Left ventricle myocardium superior (tissue), 1 donor: ENCODE measurements at places on chromosomes 12 and 14. TPM values are rescaled to one million over a fixed set of nuclear protein-coding genes. Genes with fewer than 3 reads are reported as not detected.
A peak's percentile ranks its signal among the peaks of the same experiment; 100 is the strongest.

The C12orf56 gene
- not detected for total RNA-seq

DNA sequence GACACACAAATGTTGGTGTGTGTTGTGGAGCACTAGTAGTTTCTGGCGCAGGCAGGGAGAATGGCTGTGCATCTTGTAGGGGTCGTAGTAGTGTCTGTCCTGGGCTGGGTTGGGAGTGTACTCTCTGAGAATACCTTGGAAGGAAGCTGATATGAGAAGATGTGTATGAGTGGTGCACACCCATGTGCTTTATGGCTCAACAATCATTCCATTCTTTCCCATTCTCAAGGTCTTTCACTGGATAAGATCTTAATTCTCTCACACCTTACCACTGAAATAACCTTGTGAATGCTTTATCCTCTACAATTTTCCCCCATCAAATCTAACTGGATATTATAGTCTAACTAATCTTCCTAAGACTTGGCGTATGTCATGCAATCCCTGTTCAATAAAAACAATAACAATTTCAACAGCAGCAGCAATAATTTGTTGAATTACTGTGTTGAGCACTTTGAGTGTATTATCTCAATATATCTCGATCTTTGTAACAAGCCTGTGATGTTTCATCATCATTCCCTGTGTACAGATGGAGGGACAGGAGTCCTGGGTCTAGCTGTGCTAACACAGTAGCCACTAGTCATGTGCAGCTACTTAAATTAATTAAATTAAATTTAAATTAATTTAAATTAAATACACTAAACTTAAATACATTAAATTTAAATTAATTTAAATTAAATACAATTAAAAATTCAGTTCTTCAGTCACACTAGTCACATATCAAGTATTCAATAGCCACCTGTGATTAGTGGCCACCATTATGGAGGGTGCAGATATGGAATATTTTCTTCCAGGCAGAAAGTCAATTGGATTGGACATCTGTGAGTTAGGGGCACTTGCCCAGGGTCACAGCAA lies 3.6 kb upstream of the SLC48A1 start:
- no peak for DNase-seq

DNA sequence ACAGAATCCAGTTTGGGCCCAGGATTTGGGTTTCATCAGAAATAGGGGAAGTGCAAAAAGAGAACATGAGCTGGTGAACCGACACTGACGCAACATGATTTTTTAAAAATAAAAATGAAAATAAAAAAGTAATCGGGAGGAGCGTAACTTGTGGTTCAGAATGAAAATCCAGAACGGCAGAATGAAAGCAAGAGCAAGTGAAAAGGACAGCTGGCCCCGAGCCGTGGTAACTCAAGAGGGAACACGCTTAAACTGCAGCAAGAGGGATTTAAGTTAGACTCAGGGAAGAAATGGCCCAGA lies 1.6 kb downstream of the SLC6A12 start:
- no peak for DNase-seq

- no peak for DNase-seq
Observed at GRCh38 chr14:37131205-37131604, 41.2 kb downstream of the SLC25A21 start.

DNA sequence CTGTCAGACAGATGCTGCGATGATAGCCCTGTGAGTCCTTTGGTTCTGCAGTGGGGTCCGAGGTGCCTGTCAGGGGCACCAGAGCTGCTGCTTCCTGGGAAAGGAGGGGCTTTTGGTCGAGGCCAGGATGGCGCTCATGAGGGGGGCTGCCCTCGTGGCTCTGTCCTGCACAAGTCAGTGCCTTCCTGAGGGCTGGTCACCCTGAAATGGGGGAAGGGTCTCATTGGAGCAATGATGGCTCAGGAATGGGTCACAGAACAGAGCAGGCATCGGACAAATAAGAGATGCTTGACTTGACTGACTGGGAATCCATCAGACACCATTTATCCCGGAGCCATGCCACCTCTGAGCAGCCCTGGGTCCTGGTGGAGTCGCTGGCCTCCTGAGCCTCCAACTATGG lies 121.9 kb downstream of the ADGRD1 start:
- DNase-seq, result no peak

DNA sequence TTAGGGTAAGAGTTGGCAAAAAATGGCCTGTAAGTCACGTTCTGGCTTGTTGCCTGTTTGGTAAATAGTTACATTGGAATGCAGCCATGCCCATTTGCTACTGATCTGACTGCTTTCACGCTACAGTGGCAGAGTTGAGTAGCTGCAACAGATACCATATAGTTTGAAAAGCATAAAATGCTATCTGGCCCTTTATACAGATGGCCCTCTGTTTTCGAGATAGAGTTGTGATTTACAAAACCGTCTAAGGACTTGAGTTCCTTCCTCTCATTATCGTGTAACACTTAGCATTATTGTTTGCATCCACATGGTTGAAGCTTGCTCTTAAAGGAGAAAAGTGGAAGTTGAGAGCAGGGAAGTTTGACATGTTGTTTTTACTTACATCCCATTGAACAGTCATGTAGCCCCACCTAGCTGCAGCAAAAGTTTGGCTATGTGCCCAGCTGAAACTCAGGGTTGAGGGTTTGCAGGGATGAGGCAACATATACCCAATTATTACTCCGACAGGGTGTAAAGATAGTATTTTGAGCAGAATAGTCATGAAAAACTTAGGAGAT lies 11.3 kb upstream of the SCFD1 start:
- peak; percentile 29 for DNase-seq

GRCh38 chr14:98951521-98952152 lies 320.4 kb downstream of the BCL11B start:
- no peak for DNase-seq
